Hematopoietic multipotent progenitor cell treated with erythropoietin and hydrocortisone succinate and interleukin-3 and kit ligand, for 6 days (in vitro differentiated cells): ENCODE measurements at places on chromosomes 13 and 19.

- DNase-seq = peak; percentile 99
Observed at GRCh38 chr19:15836330-15837220, 21.1 kb upstream of the OR10H1 start.

- DNase-seq = no peak
Observed at GRCh38 chr19:21856773-21857514, 21.0 kb upstream of the ZNF43 start.

GRCh38 chr13:69458013-69458412 lies 649.6 kb upstream of the ATXN8OS start:
- no peak for DNase-seq

- DNase-seq = peak; percentile 67
Observed at GRCh38 chr13:40318366-40318765, 348.1 kb downstream of the FOXO1 start.

GRCh38 chr13:79196366-79196765 lies 209.7 kb downstream of the RBM26 start:
- DNase-seq = no peak

GRCh38 chr13:46948338-46948737 lies 51.5 kb upstream of the HTR2A start:
- no peak for DNase-seq

DNA sequence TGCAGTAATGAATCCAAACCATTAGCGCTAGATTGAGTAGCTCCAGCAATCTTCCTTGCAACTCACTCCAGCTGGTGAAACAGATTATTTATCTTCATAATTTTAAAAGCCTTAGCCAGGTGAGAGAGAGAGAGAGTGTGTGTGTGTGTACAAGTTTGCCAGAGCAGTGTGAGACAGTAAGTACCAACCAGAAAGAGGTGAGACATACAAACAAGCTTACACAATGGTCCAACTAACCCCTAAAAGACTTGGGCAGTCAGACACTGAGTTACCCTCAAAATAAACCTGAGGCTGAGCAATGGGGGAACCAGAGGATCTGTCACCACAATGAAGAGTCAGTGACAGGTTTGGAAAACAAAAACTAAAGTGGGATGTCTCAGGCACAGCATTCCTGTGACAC lies 8.1 kb upstream of the THSD1 start:
- no peak for DNase-seq

DNA sequence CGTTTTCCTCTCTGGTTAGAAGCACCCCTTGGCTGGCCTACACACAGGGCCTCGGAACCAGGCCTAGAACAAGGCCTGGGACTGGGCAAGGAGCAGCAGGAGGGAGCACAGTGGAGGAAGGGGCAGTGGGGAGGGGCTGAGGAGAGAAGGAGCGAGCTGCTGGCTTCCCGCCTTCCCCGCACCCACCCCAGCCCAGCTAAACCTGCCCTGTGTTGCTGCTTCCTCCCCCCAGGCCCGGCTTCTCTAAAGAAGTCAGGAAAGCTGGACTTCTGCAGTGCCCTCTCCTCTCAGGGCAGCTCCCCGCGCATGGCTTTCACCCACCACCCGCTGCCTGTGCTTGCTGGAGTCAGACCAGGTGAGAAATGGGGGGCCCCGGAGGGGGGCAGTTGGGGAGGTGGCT lies 24.3 kb downstream of the LYL1 start:
- no peak for DNase-seq

DNA sequence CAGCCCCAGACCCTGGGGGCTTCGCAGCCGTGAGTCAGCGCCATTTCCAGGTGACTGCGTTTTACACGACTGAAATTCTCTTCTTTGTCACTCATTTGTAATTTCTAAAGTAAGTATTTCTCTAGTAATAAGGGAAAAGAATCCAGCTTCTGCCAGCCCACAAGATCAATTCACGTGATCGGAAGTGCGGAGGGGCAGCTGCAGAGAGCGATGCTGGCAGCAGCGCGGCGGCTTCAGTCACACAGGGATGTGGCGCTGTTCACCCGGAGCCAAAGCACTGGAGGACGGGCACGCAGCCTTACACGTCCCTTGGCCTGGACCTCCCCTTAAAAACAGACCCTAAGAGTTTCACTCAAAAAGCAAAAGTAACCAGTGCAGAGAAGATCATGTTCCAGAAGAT lies 18.4 kb downstream of the GRTP1 start:
- no peak for DNase-seq

DNA sequence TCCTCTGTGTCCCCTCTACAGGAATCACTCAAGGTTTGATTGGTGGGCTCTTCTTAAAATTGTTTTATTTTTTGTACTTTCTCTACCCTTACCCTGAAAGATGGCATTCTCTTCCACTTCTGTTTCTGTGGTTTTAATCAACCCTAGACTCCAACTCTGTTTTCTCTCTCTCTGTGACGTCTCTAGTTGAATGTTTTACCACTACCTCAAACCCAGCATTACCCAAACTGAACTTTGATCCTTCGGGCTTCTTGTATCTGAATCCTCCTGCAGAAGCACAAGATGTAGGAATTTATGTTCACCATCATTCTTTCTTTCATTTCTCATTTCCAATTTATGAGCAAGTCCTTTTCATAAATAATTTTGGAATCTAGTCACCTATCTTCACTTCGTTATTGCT lies 39.9 kb downstream of the PCCA start:
- no peak for DNase-seq
